ENCODE measurements at places on chromosomes 1 and 21. TPM values are rescaled to one million over a fixed set of nuclear protein-coding genes. Genes with fewer than 3 reads are reported as not detected.

Gene S100A7
- not detected for total RNA-seq

Gene CADM3
- not detected for total RNA-seq

Gene ACOT7
- 164 TPM for total RNA-seq

Gene PALMD
- total RNA-seq, result 8.2 TPM

Gene NLRP3
- total RNA-seq, result 0.40 TPM

Gene NCAM2
- 2.4 TPM for total RNA-seq

Gene OR10R2
- not detected for total RNA-seq

Gene PRAMEF10
- not detected for total RNA-seq

Gene RXRG
- total RNA-seq, result not detected

Gene FAM72A
- 18.6 TPM for total RNA-seq

Gene ADAMTS5
- not detected for total RNA-seq

Gene SLC1A7
- total RNA-seq, result 0.23 TPM

Gene TMEM82
- not detected for total RNA-seq

Gene OR6N1
- not detected for total RNA-seq

Gene PI4KB
- total RNA-seq, result 99.5 TPM

Gene AMY2B
- total RNA-seq, result 0.98 TPM

Gene UBL4B
- 0.07 TPM for total RNA-seq

Gene ASCL5
- total RNA-seq, result 2.4 TPM

Gene CORT
- not detected for total RNA-seq

Gene HUNK
- total RNA-seq, result not detected

Gene ZNF648
- total RNA-seq, result not detected

Gene KRTAP11-1
- not detected for total RNA-seq

Gene AKIRIN1
- 77.3 TPM for total RNA-seq

Gene MCOLN2
- 11.7 TPM for total RNA-seq

Gene ADGRL2
- total RNA-seq, result 3.2 TPM

Gene BCAS2
- total RNA-seq, result 70.1 TPM

Gene IL20
- total RNA-seq, result not detected

Gene FOXD2
- total RNA-seq, result 0.86 TPM

Gene PRRX1
- not detected for total RNA-seq

Gene IL19
- total RNA-seq, result not detected

Gene EFNA3
- 23.5 TPM for total RNA-seq

Gene OR10Z1
- not detected for total RNA-seq

Gene MTARC1
- total RNA-seq, result 50.2 TPM

Gene FBXO28
- total RNA-seq, result 82.6 TPM

Gene LCE3E
- total RNA-seq, result not detected

Gene MRPL37
- 211 TPM for total RNA-seq

Gene ANXA9
- total RNA-seq, result 0.18 TPM

Gene C8A
- not detected for total RNA-seq

Gene KRTAP19-3
- total RNA-seq, result not detected

Gene EPS15
- total RNA-seq, result 26.3 TPM

Gene YIPF1
- 22.7 TPM for total RNA-seq

Gene TMEM269
- total RNA-seq, result not detected

Gene IVL
- 1.0 TPM for total RNA-seq

Gene CD53
- not detected for total RNA-seq

Gene DIO1
- total RNA-seq, result not detected

Gene SH2D1B
- total RNA-seq, result 0.04 TPM

Gene C1QA
- total RNA-seq, result not detected

Gene SCAF4
- total RNA-seq, result 18.2 TPM

Gene SLC35F3
- 19.3 TPM for total RNA-seq

Gene ZBTB37
- total RNA-seq, result 0.58 TPM

Gene C1orf116
- total RNA-seq, result 34.9 TPM

Gene EDARADD
- 0.91 TPM for total RNA-seq

Gene SLC6A9
- total RNA-seq, result 15.7 TPM

Gene GJA9
- total RNA-seq, result not detected

Gene SMIM1
- 10.8 TPM for total RNA-seq

Data from PC-3 (cell line).